ENCODE measurements at places on chromosomes 16 and 17. TPM values are rescaled to one million over a fixed set of nuclear protein-coding genes. Genes with fewer than 3 reads are reported as not detected.

Gene SLC13A2
- total RNA-seq = not detected

Gene KCNJ16
- total RNA-seq = 0.59 TPM

DNA sequence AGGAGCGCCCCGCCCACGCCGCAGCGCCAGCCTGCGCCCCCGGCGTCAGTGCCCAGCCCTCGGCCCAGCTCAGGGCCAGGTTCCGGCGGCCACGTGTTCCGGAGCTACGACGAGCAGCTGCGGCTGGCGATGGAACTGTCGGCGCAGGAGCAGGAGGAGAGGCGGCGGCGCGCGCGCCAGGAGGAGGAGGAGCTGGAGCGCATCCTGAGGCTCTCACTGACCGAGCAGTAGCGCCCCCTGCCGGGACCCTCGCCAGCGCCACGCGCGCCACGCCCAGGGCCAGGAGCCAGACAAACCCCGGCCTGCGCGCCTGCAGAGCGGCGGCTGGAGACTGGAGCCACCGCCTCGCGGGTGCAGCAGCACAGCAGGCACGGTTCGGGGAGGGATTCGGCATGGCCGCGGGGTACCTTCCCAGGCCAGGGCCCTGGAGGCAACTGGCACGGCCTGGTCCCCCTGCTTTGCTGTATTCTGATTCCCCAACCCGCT lies 9.3 kb downstream of the CORO6 start:
- peak; percentile 95 for DNase-seq
- H3K4me1 ChIP-seq = peaks cover 60% of the 10 kb centered on the region
- peak overlapping the region; percentile 44 for H3K4me3 ChIP-seq

Gene MYH11
- total RNA-seq = 89.0 TPM

- H3K27ac ChIP-seq = no peak overlapping the region
- H3K27me3 ChIP-seq = peaks cover 8% of the 10 kb centered on the region
- no peaks in the 10 kb centered on the region for H3K36me3 ChIP-seq
- H3K4me1 ChIP-seq = no peaks in the 10 kb centered on the region
- H3K4me3 ChIP-seq = no peak overlapping the region
Observed at GRCh38 chr16:88541831-88542616, 28.2 kb upstream of the ZC3H18 start.

GRCh38 chr17:74987909-74988711 lies 678 bp downstream of the CDR2L start:
- DNase-seq = peak; percentile 93
- no peaks in the 10 kb centered on the region for H3K36me3 ChIP-seq
- no peaks in the 10 kb centered on the region for H3K27me3 ChIP-seq
- peak overlapping the region; percentile 91 for H3K27ac ChIP-seq
- peak overlapping the region; percentile 86 for H3K4me3 ChIP-seq
- H3K4me1 ChIP-seq = peaks cover 31% of the 10 kb centered on the region

GRCh38 chr16:4700380-4700996 lies 7.1 kb downstream of the NUDT16L1 start:
- peaks cover 76% of the 10 kb centered on the region for H3K36me3 ChIP-seq
- H3K27ac ChIP-seq = no peak overlapping the region
- DNase-seq = no peak
- no peaks in the 10 kb centered on the region for H3K27me3 ChIP-seq
- no peak overlapping the region for H3K4me3 ChIP-seq

- peak overlapping the region; percentile 73 for H3K27ac ChIP-seq
- H3K4me1 ChIP-seq = peaks cover 71% of the 10 kb centered on the region
- H3K36me3 ChIP-seq = peaks cover 3% of the 10 kb centered on the region
- no peak for DNase-seq
- H3K4me3 ChIP-seq = no peak overlapping the region
Observed at GRCh38 chr17:78173097-78173715, 4.8 kb downstream of the SYNGR2 start.

GRCh38 chr17:62321451-62321850 lies 58.9 kb upstream of the EFCAB3 start:
- DNase-seq = no peak
- H3K36me3 ChIP-seq = no peaks in the 10 kb centered on the region
- no peaks in the 10 kb centered on the region for H3K27me3 ChIP-seq

Gene PLD6
- total RNA-seq = 6.8 TPM

DNA sequence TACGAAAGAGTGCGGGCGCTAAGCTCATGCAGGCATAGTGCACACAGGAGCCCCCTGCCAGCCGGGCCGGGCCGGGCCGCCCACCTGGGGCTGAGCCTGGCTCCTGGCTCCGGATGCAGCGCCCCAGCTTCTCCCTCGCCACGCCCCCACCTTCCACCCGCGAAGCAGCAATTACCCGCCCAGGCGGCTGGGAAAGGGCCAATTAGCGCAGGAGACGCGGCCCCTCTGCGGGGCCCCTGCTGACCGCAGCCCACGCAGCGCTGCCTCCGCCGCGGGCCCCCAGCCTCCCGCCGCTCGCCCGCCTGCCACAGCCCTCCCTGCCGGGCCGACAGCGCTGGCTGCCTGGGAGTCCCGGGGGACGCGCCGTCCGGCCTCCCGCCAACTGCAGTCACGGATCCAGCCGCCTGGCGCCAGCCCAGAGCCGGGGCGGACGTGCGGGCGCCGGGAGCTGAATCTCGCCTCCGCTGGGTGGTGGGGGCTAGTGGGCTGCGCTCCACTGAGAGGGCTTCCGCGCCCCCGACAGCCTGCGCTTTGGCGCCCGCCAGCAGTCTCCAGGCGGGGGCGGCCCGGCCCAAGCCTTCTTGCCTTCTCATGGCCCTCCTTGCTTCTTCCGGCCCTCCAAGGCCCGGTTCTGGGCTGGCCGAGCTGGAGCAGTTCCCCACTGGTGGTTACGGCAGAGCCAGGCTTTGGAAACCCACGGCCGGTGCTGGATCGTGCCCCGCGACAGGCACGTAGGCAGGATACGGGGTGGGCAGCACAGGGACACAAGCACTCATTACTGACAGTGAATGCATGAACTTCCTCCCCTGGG lies 14.9 kb upstream of the CBFB start:
- H3K27me3 ChIP-seq = no peaks in the 10 kb centered on the region
- H3K4me3 ChIP-seq = peak overlapping the region; percentile 61
- H3K4me1 ChIP-seq = no peaks in the 10 kb centered on the region

- H3K4me1 ChIP-seq = peaks cover 18% of the 10 kb centered on the region
- peaks cover 21% of the 10 kb centered on the region for H3K36me3 ChIP-seq
- DNase-seq = no peak
- H3K4me3 ChIP-seq = no peak overlapping the region
- H3K27me3 ChIP-seq = peaks cover 17% of the 10 kb centered on the region
- no peak overlapping the region for H3K27ac ChIP-seq
Observed at GRCh38 chr17:42782166-42783061, 2.0 kb downstream of the WNK4 start.

Gene HSD3B7
- total RNA-seq = 8.5 TPM

Gene FBXO39
- total RNA-seq = not detected

- no peaks in the 10 kb centered on the region for H3K36me3 ChIP-seq
- H3K4me1 ChIP-seq = no peaks in the 10 kb centered on the region
- H3K4me3 ChIP-seq = no peak overlapping the region
- DNase-seq = no peak
Observed at GRCh38 chr17:40608061-40608581, 39.5 kb downstream of the SMARCE1 start.

Data from right atrium auricular region (tissue), 2 donors.